A172 (cell line): ENCODE measurements at places on chromosomes 11 and 22. TPM values are rescaled to one million over a fixed set of nuclear protein-coding genes. Genes with fewer than 3 reads are reported as not detected.
A peak's percentile ranks its signal among the peaks of the same experiment; 100 is the strongest.

- no peak for DNase-seq
Measured at GRCh38 chr11:60870276-60870675, 2.9 kb downstream of the ZP1 start.

DNA sequence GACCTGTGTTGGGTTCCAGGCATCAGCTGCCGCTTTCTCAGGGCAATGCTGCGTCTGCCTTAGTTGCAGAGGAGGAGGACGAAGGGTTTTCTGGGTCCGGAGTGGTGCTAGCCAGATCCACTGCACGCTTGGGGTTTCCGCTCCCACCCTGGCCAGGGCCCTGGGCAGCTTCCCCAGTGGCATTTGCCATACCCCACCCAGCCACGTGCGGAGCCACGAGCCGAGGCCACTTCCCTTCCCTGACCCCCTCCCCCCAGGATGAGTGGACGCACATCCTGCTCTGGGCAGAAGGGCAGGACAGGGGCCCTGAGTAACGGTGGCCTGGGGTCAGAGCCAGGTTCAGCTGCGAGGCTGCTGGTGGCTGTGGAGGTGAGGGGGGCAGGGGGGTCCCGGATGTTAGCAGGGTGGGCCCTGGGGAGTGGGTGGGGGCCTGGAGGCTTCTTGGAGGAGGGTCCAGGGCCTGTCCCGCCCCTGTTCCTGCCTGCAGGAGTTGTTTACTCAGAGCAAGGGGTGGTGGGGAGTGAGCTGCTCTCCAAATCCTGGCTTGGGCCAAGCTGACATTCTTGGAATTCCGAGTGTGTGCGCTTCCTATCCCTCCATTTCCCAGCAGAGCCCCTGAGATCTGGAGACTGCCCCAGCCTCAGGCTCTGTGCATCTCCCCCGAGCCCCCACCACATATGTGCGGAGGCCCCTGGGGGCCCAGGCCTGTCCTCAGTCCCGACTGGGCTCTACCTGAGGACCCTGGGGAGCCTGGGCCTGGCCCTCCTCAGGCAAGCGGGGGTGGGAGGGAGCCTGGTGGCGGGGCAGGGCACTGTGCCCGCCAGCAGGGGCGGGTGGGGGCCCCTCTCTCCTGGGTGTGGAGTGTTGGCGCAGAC, 1.4 kb downstream of the TSPAN4 start:
- DNase-seq, result peak; percentile 98

INPP5J gene
- total RNA-seq, result 0.33 and 1.3 TPM in 2 replicates

FLRT1 gene
- not detected in 2 replicates for total RNA-seq
